Substantia nigra (tissue), 51 donors: ENCODE measurements at places on chromosomes 7 and 10.

DNA sequence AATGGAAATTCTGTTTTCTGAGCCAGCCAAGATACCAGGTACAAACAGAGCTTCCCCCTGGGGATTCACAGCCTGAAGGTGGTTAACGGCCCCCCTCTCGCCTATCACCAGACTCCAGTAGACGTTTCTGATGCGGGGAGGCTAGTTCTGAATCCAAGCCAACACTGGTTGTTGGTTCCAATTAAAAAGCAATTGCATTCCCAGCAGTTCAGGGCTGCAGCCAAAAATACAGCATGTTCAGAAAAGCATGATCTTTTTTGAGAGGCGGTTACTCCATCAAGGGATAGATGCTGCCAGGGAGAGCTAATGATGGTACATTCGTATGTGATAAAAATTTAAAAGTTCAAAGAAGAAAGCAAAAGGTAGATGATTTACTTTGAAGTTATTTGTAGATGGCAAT, 481.0 kb downstream of the GALNT17 start:
- no peak for DNase-seq

GRCh38 chr10:103835096-103836050, 20.0 kb downstream of the SH3PXD2A start:
- no peak for DNase-seq

DNA sequence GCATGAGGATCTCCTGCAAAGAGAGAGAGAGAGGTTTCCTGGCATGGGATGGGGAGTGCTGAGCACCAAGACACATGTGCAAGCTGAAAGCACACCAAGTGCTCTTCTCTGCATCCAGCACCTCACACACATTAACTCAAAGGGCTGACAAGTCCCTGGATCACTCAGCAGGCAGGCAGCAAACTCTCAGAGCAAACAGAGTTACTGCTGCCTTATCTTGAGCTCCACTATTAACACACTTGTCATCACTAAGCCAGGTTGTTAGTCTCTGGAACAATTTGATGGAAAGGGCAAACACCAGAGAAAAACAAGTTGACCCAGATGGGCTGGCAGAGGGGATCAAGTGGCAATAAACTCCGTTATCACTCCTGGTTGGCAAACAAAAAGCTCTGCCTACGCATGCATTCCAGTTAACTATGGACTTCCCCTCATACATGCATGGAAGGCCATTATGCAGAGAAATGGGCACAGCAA, 349.9 kb downstream of the KCNMA1 start:
- no peak for DNase-seq

GRCh38 chr7:112571852-112572607, 91.2 kb downstream of the LSMEM1 start:
- DNase-seq: no peak

- DNase-seq: peak; percentile 37
These were observed 60.9 kb downstream of the ARMC3 start for GRCh38 chr10:22988581-22989360.

DNA sequence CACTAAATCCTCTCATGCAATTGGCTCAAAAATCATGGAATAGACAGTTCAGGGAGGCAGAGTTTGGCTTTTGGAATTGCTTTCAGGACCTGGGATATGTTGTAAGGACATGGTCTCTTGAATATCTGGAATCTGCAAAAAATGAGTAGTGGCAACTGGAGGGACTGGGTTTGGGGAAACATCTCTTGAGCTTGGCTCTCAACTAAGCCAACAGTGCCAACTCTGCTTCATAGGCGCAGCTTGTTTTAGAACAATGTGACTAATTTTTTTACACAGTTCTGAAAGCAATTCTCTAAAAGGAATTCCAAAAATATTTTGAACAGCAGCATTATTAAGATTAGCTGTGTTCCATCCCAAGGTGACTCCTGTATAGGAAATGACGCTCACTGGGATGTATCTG, 121.5 kb upstream of the DPP6 start:
- no peak for DNase-seq

DNA sequence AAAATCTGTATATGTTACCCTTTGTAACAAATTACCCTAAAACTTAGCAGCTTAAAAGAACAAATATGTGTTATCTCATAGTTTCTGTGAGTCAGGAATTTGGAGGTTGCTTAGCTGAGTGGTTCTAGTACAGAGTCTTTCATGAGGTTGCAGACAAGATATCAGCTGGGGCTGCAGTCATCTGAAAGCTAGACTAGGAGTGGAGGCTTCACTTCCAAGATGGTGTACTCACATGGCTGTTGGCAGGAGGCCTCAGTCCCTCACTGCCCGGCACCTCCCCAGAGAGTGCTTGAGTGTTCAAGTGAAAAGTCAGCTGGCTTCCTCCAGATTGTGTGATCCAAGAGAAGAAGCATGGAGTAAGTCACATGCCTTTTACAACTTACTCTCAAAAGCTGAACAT, 16.9 kb upstream of the GGCT start:
- no peak for DNase-seq

DNA sequence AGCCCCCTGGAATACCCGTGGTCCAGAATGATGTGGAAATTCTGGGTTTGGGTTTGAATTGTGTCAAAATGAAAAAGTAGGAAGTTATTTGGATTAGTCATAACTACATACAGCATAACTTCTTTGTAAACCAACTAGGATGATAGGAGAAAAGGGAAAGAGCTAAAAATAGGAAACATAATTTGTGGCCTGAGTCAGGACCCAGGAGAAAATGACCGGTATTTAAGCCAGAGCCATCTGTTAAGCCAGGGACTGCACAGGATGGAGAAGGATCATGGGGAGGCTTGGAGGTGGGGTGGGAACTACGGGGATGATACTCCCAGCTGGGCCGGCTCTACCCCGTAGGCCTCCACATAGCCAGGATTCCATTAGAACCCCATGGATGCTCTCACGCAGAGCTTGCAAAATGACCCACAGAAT, 98.6 kb downstream of the MYOF start:
- DNase-seq: no peak

DNA sequence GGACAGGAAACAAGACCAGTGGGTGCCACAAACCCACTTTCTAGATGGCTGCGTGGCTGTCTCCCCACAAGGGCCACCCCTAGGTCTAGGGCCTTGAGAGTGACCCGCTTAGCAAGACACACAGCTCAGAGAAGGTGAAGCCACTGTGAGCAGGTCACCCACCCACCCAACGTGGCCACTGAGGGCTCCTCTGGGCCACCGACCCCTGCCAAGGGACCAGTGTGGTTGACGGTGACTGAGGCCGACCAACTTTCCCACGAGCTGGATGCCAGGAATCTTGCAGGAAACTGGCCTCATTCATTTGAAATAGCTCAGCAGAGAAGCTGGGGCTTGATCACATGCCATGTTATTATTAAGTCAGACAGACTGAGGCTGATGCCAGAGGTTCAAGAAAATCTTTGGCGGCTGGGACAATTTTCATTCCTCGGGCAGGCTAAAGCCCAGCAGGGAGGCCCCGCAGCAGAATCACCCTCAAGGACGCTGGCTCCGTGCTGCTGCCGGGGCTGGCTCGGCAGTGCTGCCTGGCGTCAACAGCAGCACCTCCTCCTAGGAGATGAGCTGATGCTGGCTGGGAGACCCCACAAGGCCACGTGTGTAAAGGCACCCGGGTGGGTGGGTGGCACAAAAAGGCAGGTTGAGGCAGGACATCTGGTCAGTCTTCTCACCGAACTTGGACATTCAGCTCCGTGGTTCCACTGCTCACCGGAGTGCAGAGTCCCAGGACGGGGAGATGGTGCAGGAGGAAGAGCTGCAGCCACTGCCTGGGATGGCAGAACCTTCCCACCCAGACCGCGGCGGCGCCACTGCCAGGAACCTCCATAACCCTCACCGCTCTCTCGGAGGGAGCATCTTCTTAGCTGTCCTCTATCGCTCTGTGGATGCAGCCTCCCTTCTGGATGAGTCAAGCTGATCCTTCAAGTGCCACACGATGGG, 57.8 kb downstream of the ZRANB1 start:
- DNase-seq: peak; percentile 36

GRCh38 chr10:118471863-118472262, 123.6 kb downstream of the PRLHR start:
- DNase-seq: no peak

- no peak for DNase-seq
These were observed 2.5 kb downstream of the ENTPD1 start for GRCh38 chr10:95758351-95759025.

DNA sequence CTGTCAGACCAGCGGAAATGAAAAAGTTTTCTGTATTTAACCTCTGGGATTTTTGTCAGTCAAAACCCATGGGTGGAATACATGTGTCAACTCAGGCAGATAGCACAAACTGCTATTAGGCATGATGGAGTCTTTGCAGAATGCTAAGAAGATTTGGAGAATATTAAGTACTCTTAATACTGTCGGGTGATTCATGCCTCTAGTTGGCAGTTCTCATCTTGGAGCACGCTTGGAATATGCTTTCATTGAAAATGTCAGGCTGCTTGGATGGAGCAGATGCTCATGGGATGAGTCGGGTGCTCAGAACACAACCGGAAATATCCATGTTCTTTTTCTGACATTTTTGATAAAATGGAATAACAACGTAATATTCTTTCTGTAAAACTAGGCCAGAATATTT, 27.6 kb upstream of the PRKG1 start:
- DNase-seq: no peak

DNA sequence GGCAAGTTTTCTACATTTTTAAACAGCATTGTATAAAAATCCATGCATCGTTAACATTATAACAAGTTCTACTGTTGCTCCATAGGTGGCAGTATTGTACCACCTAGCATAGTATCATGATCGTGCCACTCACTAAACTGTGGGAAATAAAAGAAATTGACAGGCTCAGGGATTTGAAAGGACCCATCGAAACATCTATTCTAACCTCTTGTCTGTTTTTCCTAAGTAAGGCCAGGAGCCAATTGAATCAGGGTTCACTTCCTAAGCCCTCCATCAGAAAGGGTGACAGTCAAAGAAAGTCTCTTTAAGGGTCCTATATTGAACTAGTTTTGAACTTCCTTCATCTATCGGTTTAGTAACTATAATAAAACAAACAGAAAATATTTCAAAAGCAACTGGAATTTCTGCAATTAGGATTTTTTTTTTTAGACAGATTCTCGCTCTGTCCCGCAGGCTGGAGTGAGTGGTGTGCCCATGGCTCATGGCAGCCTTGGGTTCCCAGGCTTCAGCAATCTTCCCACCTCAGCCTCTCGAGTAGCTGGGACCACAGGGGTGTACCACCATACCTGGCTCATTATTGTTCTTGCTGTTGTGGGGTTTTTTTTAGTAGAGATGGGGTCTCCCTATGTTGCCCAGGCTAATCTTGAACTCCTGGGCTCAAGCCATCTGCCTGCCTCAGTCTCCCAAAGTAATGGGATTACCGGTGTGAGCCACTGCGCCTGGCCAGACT, 9.4 kb downstream of the HACD1 start:
- DNase-seq: no peak

- no peak for DNase-seq
These were observed 21.4 kb downstream of the VSTM4 start for GRCh38 chr10:49093922-49094321.

GRCh38 chr7:121544726-121545125, 148.6 kb upstream of the FAM3C start:
- DNase-seq: no peak

DNA sequence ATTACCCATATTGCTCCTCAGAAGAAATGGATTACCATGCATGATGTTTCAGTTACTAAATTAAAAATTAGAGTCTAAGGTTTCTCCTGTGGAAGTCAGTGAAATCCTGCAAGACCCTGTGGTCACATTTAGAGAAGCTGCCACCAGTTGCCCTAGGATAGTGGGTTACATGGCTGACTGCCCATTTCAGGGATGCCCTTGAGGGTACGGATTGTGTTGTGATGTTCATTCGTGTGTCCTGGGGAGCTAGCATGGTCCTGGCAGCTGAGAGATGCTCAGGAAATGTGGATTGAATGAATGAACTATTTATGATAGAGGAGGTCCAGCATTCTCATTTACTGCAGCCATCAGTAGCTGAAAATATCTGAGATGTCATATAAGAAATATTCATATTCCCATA, 55.1 kb downstream of the TMEM178B start:
- no peak for DNase-seq

- DNase-seq: no peak
These were observed 121.3 kb upstream of the MGMT start for GRCh38 chr10:129345763-129346162.

GRCh38 chr10:86779220-86780017, 23.0 kb downstream of the BMPR1A start:
- no peak for DNase-seq

- DNase-seq: no peak
These were observed 8.5 kb upstream of the GLCCI1 start for GRCh38 chr7:7959979-7960670.

DNA sequence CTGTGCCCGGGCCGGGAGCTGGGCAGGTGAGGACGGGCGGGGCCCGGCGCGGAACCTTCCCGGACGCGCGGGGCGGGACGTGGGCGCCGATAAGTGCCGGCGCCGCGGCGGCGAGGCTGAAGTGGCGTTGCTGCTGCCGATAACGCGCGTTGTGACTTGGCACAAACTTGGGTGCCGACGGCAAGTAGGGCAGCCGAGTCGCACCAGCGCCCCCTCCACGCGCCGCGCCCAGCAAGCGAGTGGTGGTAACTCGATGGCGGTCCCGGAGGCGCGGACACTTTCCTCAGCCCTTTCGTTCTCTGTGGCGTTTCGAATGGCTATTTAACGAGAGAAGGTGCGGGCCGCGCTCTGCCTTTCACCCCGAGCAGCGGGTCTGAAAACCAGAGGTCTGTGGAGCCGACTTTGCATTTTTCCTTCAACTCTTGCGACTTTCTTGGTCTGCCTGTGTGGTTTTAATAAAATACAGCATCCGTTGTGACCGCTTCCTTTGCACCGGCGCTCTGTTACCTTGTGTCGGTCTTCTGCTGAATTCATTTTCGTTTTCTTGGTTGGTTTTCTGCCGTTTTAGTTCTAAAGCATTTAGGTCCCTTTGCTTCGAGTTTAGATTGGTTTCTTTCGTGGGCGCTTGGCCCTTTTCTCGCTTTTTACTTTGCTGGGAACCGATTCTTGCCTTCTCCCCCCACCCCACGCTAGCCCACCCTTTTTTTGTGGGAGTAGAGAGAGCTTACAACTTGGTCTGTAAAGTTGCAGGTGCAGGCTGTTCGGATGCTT, 701 bp downstream of the STK17A start:
- DNase-seq: peak; percentile 72

DNA sequence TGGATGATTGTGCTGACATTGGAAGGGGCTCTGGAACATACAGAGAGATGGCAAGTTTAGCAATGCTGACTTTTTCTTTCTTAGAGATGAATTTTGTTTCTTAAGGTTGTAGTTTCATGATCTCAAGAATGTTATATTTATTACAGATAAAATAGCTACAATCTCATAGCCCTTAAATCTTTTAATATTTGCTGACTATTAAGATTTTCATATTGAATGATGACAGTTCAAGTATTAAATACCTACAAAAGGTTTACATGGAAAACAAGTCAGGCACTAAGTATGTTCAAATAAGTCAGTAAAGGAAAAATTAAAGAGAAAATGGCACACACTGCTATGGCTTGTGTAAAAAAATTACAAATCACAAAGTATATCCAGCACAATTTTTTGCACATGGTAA, 252.1 kb upstream of the SLC26A5 start:
- no peak for DNase-seq

GRCh38 chr10:60434418-60435046, 44.9 kb upstream of the ANK3 start:
- peak; percentile 4 for DNase-seq

- DNase-seq: no peak
These were observed 155.6 kb downstream of the ANLN start for GRCh38 chr7:36545291-36545690.

- DNase-seq: no peak
These were observed 8.1 kb downstream of the TRIM8 start for GRCh38 chr10:102652170-102652916.
